Activated CD4-positive, alpha-beta T cell treated with anti-CD3 and anti-CD28 coated beads, Interleukin-10, Interleukin-2, amounts not matched to agents 100 ng/mL and 50 ng/mL, durations not matched to agents 16 hours and 8 hours (primary cell): ENCODE measurements at places on chromosomes 1 and 21.
A peak's percentile ranks its signal among the peaks of the same experiment; 100 is the strongest.

DNA sequence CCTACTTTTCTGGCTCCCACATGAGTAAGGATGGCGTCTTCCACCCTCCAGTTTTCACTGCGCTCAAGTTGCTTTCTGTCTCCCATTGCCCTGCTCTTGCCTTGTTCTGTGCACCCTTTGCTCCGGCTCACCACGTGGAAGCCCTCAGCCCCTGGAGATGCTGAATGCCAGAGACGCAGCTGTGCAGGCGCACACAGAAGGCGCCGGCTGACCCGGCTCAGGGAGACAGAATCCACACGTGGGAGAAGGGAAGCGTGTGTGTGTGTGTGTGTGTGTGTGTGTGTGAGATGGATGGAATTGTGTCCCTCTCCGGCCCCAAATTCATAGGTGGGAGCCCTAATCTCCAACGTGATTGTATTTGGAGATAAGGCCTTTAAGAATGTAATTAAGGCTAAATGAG is 118.2 kb upstream of the ERRFI1 start:
- DNase-seq: no peak

- no peak for DNase-seq
These were observed 84.5 kb downstream of the GLIS1 start for GRCh38 chr1:53654216-53655210.

- DNase-seq: no peak
These were observed 311.0 kb downstream of the KCTD3 start for GRCh38 chr1:215878128-215878527.

GRCh38 chr21:17455451-17455850 is 57.4 kb upstream of the CXADR start:
- DNase-seq: no peak

DNA sequence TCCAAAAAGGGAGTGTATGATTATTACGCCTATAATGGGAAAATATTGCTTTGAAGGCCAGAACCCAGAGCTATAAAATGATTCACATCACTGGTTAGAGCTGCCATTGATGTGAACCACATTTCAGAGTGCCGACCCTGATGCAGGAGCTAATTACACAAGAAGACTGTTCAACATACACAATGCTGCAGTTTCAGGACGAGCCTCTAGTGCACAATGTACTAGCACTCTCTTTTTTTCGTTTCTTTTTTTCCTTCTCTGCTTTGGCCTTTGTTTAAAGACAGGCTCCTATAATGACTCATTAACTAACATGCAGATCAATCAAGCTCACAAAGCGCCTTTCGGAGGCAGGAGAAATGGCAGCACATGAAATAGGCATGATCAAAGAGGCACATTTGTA is 66.0 kb upstream of the HMGB4 start:
- no peak for DNase-seq

DNA sequence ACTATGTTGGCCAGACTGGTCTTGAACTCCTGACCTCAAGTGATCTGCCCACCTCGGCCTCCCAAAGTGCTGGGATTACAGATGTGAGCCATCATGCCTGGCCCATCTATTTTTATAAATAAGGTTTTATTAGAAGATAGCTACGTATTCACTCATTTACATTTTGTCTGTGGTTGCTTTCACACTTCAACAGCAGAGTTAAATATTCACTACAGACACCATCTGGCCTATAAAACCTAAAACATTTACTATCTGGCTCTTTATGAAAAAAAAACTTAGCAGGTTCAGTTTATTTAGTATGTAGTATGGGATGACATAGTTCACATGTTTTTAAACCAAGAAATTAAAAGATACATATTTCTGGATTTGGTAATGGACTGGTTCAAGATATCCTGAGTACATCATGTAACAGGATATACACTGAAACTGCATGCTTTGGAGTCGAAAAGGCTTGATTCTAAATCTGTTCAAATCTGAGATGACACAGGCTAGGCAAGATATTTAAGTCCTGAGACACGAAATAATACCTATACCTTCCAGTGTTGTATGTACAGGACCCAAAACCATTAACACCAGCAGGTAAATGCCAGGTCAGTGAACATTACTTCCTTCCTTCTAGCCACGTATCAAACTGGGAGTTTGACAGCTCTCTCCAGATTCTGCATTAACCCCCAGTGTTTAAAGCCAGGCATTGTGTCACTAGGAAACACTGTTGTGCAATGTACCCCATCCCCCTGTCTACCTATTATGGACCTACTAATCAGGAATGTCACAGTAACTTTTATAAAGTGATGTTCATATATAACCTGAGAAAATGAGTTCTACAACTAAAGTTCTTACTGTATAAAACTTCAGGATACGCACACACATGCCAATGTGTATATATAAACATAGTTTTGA is 54.3 kb upstream of the SDC3 start:
- no peak for DNase-seq

GRCh38 chr1:89563957-89564604 is 39.5 kb downstream of the LRRC8B start:
- DNase-seq: no peak

GRCh38 chr1:209749670-209750323 is 6.1 kb upstream of the TRAF3IP3 start:
- no peak for DNase-seq

GRCh38 chr1:177054542-177054941 is 110.0 kb downstream of the ASTN1 start:
- no peak for DNase-seq

- no peak for DNase-seq
These were observed 2.0 kb downstream of the C1orf226 start for GRCh38 chr1:162383516-162383915.

GRCh38 chr21:40846587-40847411 is at the start of gene DSCAM:
DSCAM (minus strand) TSS chr21:40847158; CDS start chr21:40846661, 497 bp downstream.
- no peak for DNase-seq

DNA sequence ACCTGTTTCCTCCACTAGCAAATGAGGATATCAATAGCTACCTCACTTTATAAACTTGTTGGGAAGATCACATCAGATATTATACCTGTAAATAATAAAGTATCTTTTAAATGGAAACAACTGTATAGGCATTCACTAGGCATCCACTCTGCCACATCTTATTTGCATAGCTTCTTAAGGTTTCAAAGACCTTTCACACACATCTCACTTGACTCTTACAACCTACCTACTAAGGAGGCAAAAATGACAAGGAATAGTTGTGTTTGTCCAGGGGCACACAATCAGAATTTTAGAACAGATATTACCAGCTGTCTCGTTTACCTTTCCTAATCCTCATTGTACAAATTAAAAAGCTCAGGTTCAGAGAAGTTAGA is 51.5 kb downstream of the VANGL2 start:
- DNase-seq: no peak

DNA sequence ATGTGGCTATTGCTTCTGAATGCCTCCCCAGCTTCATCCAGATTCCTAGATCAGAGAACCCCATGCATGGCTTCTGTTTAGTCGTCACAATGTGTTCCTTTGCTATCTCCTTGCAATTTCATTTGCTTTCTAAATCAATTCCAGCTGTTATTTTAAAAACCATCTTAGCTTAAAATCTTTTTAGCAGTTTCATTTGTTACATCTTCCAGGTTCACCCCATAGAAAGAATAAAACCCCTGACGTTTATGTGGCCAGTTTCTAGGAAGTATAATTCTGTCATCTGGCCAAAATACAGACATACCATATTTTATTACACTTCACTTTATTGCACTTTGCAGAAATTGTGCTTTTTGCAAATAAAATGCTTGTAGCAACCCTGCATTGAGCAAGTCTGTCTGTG is 278.4 kb downstream of the PTPRC start:
- DNase-seq: no peak

- DNase-seq: no peak
These were observed 98.9 kb downstream of the DMRTB1 start for GRCh38 chr1:53557830-53558738.

- no peak for DNase-seq
These were observed 98.8 kb downstream of the ZNF644 start for GRCh38 chr1:90922996-90923395.

GRCh38 chr1:172883844-172884243 is 166.9 kb downstream of the TNFSF18 start:
- peak; percentile 65 for DNase-seq

DNA sequence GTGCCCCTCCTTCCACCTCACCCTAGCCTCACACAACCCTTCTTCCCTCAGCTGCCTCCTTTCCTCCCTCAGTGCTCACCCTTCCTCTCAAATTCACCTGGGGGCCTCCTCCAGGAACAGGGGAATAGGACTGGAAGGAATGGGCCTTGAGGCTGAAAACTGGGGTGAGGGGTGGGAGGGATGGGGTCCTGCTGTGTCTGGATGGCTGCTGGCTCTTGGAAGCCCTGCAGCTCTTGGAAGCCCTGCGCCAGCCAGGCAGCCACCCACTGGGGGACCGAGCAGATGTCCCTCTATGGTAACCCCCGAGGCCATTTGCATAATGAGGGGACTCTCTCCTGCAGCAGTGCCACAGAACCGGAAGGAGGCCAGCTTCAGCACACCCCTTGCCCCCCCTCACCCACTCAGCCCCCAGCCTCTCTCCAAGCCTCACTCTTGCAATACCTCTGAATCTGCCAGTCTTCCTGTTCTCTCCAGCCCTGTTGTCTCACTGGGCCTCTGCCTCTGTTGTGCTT is 85.2 kb downstream of the KIRREL1 start:
- no peak for DNase-seq

DNA sequence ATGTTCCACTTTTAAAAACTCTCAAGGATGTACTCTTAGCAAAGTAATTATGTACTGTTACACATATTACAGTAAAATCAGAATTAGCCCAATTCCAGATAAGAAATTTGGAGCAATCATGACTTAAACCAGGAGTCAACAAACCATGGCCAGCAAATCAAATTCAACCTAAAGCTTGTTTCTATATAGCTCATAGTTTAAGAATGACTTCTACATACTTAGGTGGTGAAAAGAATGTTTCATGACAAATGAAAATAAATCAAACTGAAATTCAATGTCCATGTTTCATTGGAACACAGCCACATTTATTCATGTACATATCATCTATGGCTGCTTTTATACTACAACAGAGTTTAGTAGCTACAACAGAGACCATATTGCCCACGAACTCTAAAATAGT is 35.1 kb downstream of the FRRS1 start:
- DNase-seq: peak; percentile 61

GRCh38 chr1:226626577-226626956 is 78.0 kb downstream of the STUM start:
- DNase-seq: peak; percentile 89
